Fibroblast of skin of scalp (primary cell): ENCODE measurements at places on chromosomes 12 and 14.

DNA sequence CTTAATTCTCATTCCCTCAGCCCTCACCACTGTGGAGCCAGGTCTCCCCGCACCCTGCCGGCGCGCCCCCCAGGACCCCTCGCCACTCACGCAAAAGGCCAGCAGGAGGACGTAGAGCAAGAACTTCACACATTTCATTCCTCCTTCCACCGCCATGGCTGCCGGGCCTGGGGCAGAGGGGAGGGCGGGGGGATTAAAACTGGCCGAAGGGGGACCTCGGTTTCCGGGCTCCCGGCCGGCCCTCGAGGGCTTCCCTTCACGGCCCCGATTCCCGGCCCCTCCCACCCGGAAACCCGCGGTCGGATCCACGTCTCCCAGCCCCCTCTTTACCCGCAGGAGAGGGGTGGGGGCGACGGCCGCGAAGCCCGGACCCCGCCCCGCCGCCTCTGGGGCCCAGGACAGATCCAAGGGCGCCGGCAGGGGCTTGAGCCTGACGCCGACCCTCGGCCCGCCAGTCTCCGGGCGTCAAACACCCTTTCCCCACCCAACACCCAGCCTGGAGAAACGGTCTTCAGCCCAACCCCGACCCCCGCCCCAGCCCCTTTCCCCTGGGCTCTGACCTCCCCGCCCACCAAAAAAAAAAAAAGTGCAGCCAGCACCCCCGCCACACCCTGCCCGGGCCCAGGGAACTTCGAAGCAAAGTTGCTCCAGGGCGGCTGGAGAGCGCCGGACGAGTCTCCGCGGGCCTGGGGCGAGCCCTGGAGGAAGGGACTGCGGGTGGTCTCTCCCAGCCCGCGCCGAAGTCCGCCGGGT is 447 bp downstream of the CD63 start:
- DNase-seq, result peak; percentile 69

DNA sequence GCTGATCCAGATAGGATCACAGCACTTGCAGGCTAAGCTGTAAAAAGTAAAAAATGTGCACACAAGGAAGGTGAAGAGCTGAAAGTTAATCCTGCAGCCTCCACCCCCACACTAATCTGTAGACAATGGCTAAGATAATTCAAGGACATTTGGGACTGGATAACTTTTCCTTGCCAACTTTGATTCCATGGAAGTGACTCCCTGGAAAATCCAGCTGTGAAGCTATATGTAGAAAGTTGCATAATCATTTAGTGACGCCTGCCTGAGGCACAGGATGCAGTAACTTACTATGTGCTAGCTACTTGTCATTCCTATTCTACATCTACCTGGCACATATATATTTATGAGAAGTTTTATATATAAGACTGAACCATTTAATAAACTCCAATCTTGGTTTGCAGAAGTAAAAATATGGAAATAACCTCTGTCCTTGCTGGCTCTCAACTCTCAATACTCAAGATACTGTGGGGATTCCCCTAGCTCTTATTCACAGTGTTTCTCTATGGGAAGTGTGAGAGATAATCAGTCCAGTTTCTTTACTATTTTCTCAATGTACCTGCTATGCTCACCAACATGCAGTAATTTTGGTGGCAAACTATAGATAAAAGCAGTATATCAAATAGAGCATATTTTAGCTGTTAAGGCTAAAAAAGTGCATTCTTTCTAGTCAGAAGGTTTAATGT is 14.8 kb downstream of the LDHB start:
- DNase-seq, result peak; percentile 17

DNA sequence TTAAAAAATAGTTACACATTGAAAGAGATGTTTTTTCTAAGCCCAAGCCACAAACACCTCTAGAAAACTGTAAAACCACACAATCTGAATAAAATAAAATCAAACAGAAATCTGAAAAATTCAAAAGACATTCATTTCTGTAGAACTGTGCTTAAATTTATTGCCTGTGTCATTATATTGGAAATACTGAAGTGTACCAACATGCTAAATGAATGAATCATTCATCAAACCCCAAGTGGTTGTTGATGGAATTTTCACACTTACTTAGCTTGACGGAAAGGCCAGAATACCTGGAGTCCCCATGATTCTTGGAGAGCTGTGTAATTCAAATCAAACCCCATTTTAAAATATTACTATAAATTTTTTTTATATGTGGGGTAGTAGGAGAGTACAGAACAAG is 2.7 kb downstream of the KITLG start:
- DNase-seq, result peak; percentile 59

DNA sequence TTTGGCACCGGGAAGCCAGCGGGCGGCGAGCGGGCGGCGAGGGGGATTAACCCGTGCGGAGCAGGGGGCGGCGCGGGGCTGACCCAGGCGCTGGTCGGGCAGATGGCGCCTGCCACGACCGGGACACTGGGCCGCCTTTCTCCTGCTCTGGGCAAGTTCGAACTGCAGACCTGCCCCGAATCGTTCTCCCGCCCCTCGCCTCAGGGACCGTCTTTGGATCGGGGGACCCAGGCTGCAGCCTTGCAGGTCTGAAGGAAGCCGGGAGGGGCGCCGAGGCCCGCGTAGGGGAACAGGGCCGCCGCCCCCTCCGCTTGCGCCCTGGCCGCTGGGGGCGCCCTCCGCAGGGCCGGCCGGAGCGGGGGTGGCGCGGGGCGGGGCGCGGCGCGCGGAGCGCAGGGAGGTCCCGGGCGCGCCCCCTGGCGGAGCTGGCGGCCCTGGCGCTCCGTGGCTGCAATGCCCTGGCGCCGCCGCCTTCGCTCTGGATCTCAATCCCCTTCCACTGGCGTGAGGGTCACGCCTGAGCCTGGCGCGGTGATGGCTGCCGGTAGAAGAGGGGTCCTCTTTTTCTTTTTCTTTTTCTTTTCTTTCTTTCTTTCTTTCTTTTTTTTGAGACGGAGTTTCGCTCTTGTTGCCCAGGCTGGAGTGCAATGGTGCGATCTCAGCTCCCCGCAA is 449 bp upstream of the LTBP2 start:
- peak; percentile 87 for DNase-seq

- DNase-seq, result peak; percentile 27
These were observed 7.6 kb upstream of the STK38L start for GRCh38 chr12:27236498-27236897.

DNA sequence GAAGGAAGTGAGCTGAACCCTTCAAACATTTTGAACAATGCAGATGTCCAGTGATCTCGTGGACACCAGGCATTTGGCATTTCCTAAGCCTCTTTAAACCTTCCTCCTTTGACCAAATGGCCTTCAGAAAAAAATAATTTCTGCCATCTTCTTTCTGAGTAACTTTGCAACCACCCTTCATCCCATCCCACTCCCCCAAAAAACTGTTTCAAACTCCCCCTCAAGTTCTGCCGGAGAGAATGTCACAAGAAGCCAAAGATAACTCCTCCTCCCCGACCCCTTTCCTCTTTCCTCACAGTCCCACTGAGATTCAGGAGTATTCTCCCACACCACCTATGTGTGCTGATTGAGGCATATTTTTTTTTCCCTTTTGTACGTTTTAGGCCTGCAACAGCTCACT is 1.7 kb downstream of the KSR2 start:
- DNase-seq, result no peak

DNA sequence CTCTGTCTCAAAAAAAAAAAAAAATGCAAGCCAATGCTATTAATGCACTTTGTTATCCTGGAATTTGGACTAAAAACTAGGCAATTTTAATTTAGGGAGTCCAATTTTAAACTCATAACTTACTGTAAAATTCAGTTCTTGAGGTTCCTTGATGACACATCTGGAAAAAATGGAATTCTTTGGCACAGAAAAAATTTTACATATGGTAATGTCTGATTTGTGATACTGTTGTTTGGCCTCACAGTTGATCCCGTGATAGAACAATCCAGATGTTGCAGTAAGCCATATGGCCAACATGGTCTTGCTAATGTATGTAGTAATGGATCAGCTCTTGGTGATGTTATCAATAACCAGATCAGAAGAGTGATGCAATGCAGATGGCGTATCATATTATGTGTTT is 1089.8 kb downstream of the FLRT2 start:
- DNase-seq, result peak; percentile 51

DNA sequence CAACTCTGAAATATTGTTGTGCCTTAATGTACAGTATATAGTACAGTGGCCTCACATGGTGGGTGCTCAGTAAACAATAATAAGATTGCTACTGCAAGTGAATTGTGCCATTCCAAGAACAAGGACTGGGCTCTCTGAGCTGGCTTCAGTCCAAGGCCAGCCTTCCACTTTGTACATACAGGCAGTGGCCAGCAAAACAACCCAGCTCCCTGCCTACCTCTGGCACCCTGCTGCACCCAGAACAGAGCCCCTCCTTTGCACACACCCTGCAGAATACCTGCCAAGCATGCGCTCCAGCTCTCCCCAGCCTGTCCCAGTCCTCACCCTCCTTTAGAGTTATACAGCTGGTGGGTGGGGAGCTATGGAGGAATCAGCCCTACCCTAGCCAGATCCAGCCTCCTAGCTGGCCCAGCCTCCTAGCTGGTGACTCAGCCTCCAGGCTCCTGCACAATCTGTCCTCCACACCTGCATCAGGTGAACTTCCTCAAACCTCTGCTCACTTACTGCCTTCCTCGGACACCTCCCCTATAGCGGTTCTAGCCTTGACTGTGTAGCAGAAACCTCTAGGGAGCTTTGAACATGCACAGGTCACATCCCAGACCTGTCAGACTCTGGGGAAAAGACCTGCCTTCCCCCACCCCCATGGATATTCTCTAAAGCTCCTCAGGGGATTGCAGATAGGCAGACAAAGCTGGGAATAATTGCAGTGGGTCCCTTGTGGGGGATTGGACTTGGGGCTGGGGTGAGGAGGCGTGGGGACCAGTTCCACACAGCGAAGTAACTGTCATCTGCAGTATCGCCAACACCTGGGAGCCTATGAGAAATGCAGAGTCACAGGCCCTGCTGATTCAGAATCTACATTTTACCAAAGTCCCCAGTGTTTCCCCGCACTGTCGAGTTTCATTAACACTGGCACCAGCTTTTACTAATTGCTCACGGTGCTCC is 17.9 kb downstream of the ZDHHC22 start:
- no peak for DNase-seq

DNA sequence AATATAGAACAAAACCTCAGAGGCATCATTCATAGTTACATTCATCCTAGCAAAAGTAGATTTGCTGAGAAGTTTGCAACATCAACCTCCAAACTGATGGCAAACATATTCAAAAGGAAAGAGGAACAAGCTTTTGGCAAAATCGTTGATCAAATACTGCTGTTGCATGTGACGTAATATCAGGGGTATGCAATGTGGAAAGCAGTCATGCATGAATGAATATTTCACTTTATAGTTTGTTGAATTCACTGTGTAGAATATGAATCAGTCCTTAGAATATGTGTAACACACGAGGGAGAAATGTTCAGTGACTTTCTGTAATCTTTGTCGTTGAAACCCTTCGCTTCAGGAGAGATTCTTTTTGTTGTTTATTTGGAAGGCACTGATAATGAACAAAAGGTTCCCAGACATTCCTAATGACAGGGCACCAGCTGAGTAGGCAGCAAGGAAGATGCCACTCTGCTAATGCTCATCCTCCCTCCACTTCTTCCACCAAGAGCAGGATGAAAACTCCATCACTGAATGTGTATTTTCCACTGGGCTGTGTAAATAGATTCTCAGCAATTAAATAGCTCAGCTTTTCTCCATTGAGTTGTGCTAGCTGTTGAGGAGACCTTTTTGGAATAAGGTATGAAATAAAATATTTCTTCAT is 126.1 kb downstream of the PELI2 start:
- peak; percentile 91 for DNase-seq

- DNase-seq, result no peak
These were observed 8.1 kb upstream of the GLRX5 start for GRCh38 chr14:95526483-95527386.

DNA sequence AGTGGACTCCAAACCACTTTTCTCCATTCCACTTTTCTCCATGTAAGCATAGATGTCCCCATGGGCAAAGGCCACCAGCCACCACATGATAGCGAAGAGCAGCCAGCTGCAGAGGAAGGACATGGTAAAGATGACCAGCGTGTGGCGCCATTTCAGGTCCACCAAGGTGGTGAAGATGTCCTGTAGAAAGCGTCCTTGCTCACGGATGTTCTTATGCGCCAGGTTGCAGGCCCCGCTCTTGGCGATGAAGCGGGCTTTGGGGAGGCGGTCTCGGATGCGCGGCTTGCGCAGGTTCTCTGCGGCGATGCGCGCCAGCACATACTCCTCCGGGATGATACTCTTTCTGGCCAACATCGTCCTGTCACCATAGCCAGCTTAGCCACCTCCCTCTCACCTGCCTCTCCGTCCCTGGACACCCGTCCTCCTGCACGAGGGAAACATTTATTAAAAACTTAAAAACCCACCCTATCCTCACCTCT is 1.2 kb downstream of the KCNJ8 start:
- DNase-seq, result peak; percentile 27

DNA sequence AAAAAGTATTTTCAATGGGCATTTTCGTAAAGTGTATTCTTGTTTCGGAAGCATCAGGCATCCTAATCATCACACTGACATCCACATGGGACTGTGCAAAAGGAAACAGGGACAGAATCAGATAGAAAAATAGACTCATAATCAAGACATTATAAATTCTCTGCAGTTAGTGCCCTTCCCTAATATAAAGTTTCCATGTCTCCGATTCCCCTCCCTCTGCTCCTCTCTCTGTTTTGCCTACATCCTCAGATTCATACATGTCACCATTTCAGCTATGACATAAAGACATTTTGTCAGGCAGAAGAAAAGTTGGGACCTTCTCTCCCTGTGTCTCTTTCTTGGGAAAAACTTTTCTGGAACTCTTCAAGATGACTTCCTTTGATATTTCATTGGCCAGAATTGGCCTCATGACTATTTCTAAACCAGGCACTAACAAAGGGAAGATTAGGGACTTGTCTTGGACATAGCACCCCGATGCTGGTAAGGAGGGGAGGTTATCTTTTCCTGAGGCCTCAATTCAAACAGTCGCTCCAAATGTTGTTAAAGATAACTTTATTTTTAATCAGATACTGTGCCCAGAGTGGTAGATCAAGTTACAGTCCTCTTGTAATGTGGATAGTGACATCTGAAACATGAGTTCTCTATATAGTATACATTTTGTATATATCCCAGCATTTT is 212.1 kb upstream of the BTG1 start:
- no peak for DNase-seq

DNA sequence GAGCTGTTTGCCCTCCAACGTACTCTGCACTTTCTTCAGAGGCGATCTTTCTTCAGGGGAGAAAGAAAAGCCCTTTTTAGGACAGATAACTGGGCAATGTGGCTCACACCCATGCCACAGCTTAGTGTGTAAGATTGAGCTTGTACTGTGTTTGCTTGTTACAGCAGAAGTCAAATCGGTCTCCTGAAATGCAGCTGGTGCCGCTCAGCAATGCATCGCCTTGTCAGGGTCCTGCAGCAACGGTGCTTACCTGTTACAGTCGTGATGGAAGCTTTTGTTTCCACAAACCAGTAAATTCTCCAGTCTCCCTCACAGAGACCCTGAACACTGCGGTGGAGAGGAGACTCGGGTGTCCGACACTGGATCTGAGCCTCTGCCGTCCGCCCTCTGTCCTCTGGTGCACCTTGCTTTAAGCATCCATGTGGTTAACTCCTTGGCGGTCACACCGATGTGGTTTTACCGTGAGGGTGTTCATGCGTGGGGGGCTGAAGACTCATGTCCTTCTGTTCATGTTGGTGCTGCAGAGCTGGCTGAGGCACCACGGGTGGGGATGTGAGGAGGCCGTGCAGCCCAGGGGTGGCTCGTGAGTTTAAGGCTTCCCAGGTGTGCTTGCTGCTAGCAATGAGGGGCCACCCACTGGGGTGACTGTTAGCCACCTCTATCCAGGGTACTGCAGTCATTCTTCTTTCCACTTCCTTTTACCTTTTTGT is 47.3 kb downstream of the FBXL14 start:
- no peak for DNase-seq

- no peak for DNase-seq
These were observed 1.0 kb downstream of the TGM1 start for GRCh38 chr14:24261969-24262327.

GRCh38 chr14:51356381-51356780 is 116.3 kb downstream of the TMX1 start:
- no peak for DNase-seq
